ENCODE measurements at places on chromosomes 6 and 20.

DNA sequence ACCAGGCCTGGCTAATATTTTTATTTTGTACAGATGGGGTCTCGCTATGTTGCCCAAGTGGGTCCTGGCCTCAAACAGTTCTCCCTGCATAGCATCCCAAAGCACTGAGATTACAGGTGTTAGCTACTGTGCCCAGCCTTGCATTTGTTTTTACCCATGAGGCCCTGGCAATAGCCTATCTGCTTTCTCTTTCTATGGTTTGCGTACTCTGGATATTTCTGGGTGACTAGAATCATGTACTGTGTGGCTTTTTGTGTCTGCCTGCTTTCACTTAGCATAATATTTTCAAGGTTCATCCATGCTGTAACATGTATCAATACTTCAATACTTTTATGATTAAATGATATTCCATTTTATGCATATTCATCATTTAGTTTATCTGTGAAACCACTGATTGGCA, 451.7 kb downstream of the GRIK2 start:
- DNase-seq: no peak

DNA sequence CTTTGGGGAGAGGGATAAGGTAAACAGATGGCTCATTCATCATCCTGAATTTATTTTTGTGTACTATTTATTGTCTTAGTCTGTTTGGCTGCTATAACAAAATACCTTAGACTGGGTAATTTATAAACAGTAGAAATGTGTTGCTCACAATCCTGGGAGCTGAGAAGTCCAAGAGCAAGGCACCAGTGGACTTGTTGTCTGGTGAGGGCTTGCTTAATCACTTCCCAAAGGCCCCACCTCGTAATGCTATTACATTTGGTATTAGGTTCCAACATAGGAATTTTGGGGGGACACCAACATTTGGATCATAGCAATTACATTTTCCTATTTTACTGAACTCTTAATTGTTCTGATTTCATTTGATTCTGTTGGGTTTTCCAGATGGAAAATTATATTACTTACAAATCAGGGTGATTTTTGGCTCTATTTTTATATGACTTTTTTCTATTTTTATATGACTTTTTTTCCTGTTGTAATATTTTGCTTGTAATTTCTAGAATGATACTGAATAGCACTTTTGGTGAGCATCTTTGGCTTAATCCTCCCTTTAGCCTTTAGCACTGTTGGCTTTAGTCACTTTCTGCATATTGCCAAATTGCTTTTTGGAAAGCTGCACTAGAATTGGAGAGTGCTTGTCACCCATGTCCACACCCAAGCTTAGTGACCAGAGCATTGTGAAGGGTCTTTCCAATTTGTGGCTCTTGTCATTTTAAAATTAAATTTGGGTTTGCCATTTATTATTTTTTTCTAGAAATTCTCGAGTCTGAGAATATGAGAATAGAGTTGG, 43.7 kb upstream of the TULP4 start:
- no peak for DNase-seq

DNA sequence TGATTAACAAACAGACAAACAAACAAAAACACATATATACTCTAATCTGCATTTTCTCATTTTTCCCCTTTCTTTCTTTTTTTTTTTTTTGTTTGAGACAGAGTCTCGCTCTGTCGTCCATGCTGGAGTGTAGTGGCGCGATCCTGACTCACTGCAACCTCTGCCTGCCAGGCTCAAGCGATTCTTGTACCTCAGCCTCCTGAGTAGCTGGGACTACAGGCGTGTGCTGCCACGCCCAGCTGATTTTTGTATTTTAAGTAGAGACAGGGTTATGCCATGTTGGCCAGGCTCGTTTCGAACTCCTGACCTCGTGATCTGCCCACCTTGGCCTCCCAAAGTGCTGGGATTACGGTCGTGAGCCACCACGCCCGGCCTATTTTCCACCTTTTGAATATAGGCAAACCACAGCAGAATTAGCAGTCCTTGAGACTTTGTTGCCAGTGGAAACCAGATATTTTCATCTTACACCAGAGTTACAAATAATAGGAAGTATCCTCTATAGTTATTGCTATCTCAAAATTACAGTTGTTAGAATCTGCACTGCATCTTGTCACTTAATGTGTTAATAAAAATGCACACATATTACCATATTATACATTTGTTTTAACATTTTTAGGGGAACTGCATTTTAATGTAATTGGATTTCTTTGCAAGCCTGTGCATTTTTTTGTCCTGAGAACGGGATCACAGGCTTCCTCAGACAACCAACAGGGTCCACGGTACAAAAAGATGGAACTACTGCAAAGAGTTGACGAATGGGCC, 208.2 kb upstream of the ZNF217 start:
- no peak for DNase-seq

DNA sequence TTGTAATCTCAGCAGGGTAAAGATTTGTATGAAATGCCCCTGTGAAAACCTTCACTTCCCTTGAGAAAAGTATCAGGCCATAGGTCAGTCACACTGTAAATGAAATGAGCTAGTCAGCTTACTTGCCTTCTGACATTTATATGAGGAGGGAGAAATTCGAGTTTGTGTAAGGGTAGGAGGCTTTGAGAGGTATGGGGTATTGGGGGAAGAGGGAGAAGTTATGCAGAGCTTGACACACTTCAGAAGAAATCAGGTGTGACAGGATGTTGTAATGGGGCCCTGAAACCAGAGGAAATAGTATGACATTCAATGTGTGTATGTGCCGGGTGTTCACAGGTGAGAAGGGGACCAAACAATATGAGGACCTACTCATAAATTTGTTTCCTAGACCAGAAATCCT, 64.2 kb upstream of the CCN6 start:
- no peak for DNase-seq

DNA sequence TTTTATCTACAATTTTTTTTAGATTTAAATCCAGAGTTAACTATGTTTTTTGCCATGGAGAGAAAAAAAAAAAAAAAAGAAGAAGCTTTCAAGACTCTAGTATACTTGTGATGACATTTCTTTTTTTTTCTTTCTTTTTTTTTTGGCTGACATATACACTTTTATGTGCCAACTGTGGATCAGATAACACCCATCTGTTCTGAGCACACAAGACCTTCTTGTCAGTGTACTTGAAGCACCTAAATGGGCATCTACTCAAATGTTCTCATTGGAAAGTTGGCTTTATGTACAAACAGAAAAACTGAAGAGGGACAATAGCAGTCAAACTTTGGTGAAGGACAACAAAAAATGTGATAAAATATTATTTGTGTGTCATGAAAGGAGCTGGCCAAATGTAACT, 904.5 kb downstream of the GRIK2 start:
- DNase-seq: no peak

GRCh38 chr6:127538750-127539264, 19.7 kb upstream of the MTCL3 start:
- no peak for DNase-seq

DNA sequence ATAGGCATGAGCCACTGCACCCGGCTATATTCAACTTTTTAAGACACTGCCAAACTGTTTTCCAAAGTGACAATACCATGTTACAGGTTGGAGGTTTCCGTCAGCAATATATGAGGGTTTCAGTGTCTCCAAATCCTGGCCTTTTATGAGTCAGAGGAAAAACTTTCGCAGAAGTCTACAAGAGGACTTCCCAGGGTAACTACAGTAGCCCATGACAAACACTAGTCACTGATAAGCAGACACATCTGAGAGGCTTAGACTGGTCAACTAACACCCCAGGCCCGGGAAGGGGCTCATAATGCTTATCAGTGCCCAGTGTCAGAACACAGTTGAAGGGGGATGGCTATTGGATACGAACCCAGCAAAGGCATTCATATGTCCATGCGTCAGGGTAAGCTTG, 85.4 kb downstream of the SOX4 start:
- DNase-seq: no peak

DNA sequence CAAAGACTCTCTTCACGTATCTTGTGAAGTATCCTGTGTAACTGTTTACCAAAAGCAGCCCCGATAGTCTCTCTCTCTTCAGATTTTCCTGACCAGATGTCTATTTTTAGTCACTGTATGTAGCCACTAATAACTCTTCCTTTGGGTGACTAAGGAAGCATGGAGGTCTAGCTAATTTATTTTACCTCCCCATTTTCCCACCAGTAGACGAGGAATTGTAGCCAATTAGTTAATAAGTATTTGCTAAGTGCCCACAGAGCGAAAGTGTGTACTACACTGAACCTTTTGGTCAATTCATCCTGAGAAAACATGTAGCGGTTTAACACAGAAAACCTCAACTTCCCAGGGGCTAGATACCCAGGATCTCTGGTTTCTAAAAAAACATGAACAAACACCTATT, 180.6 kb downstream of the TBX18 start:
- DNase-seq: no peak

DNA sequence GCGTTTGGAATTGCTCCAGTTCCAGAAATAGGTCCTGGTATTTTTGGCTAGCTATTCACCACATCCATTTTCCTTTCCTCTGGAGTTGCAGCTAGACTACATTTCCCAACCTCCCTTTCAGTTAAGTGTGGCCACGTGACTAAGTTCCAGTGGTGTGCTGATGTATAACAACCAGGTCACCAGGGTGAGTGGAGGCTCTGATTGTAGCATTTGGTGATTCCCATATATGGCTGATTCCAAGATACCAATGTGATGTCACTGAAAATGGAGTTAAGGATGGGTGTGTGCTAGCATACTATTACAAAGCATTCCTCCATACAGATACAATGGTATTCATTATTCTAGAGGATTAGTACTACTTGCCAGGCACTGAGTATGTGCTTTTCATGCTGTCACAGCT, 49.7 kb upstream of the STK35 start:
- DNase-seq: no peak

GRCh38 chr6:160077526-160077925, 44.1 kb upstream of the SLC22A1 start:
- DNase-seq: no peak

- no peak for DNase-seq
Measured at GRCh38 chr6:143527677-143528076, 16.2 kb upstream of the FUCA2 start.

DNA sequence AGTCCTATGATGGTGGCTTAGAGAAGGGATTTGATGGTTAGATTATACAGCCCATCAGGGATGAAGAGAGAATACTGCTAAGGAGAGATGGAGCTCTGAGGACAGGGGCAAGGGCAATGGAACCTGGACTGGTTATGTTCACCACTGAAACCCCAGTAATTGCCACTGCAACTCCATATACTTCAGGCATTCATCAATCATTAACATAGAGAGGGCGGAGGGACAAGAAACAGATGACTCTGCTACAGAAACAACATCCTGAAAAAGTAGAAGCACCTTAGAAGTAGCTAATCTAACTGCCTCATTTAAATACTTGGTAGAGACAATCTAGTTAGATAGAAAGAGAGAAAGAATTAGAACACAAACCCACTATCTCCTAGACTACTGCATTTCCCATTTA, 89.8 kb downstream of the MDN1 start:
- no peak for DNase-seq

DNA sequence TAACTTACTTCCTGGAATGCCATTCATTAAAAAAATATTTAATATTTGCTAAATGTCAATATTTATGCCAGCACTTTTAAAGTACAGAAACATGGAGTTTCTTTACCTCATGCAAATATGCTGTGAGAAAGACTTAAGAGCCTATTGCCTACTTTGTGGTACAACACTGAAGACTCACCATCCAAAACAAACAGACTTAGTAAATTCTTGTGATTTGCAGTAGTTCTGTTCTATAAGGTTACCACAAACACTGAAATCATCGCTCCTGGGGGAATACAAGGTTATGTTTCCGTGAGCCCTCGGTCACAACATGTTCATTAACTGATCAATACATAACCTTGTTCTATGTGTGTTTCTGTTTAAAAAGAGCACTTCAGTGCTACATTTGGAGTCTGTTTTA, 78.3 kb downstream of the ATG5 start:
- DNase-seq: no peak

GRCh38 chr20:33993576-33994221, at the start of gene RALY:
Gene RALY (plus strand): TSS chr20:33993911. CDS start chr20:34072075, 78,164 bp downstream.
- DNase-seq: peak; percentile 94

DNA sequence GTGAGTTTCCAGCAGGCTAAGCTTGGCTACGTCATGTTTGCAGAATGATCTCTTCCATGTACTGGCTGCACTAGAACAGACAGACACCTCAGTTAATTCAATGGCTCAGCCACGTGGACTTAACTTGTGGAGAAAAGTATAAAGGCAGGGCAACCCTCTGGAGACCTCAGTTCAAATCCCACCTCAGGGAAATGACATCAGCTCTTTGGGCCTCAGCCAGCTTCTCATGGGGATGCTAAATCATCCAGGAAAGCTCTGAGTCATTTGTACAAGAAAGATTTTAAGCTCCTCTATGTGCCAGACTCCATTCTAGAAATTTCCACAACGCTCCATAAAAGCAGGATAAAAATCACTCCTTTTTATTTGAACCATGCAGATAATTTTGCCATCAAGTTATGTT, 128.5 kb upstream of the SALL4 start:
- no peak for DNase-seq

DNA sequence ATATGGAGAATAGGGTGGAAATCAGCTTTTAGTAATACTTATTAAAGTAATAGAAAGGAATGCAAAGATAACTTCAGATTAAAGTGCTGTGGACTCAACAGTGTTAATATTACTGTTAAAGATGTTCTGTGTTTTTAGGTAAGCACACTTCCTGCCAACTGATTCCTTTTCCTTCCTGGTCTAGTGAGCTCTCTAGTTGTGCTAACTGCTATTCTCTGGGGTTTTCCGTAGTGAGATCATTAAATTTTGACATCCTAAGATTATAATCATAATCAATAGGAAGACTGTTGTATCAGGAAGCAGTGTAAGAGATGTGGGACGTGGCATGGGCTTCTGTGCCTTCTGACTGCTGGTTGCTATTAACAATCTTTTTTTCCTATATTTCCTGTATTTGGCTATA, 1.2 kb upstream of the TMEM217 start:
- DNase-seq: no peak

GRCh38 chr6:141252828-141253608, 879.7 kb upstream of the GJE1 start:
- DNase-seq: no peak

DNA sequence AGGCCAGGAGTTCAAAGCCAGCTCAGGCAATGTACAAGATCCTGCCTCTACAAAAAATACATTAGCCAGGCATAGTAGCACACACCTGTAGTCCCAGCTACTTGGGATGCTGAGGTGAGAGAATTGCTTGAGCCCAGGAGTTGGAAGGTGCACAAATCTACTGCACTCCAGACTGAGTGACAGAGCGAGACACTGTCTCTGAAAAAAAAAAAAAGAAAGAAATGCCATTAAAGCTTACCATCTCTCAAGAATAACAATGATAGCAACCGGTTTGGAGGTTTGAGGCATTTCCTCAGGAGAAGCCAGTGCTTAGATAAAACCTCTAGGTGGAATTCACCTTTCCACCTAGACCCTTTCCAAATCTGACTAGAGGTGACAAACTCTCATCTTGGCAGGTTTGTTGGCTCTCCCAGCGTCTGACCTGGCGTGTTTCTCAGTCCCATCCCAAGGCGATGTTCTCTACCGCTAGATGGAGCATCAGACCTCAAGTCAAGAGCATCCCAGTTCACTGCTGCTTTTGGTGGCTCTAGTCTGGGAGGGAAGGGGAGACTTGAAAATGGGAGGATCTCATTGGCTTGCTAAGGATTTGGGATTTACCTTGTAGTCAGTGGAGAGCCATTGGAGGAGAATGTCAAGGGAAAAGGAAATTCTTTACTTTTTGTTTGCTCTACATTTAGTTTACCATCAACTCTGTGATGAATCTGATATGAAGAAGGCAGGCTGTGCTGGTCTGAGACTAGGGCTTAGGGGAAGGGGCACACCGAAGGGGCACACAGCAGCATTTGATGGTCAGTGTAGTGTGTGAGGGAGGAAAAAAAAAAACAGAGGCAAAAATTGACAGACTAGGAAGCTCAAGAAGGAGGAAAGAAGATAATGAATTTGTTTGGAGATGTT, 67.9 kb downstream of the NCOA7 start:
- no peak for DNase-seq

GRCh38 chr20:41425180-41425884, 58.7 kb upstream of the EMILIN3 start:
- peak; percentile 75 for DNase-seq

All from RWPE2 (cell line).